ENCODE measurements at places on chromosomes 5 and 9.

DNA sequence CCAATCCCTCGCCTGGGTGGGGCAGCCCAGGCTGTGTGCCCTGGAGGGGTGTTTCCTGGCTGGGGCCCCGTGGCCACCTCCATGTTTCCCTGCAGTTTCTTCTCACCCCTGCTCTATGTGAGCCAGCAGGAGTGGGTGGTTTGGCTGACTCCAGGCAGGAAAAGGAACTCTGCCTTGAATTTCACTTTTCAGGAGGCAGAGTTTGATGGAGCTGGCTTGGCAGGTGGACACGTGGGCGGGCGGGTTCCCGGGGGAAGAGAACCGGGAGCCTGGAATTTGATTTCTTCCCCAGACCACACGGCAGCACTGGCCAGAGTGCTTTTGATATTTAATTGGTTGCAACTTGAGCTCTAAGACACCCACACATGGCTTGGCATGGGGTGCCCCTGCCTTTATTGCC is 119.8 kb upstream of the PANK3 start:
- DNase-seq = no peak

GRCh38 chr9:16241231-16241630 is 629.2 kb downstream of the BNC2 start:
- DNase-seq = no peak

GRCh38 chr5:156481741-156482140 is 154.8 kb downstream of the SGCD start:
- no peak for DNase-seq

GRCh38 chr9:31103836-31104235 is 1280.6 kb upstream of the ACO1 start:
- no peak for DNase-seq

- DNase-seq = no peak
These were observed 164.3 kb downstream of the SLC24A2 start for GRCh38 chr9:19624519-19624918.

GRCh38 chr5:56737951-56738606 is 77.3 kb upstream of the MAP3K1 start:
- DNase-seq = no peak

Measured in brain pericyte (primary cell).